Activated CD8-positive, alpha-beta memory T cell treated with anti-CD3 and anti-CD28 coated beads for 36 hours (primary cell): ENCODE measurements at places on chromosomes 3 and 15. TPM values are rescaled to one million over a fixed set of nuclear protein-coding genes. Genes with fewer than 3 reads are reported as not detected.

Gene AADAC
- not detected for total RNA-seq

Gene EPHB3
- not detected for total RNA-seq

Gene HIGD2B
- total RNA-seq: 0.32 TPM

Gene POLG
- total RNA-seq: 98.1 TPM

Gene SLC28A2
- not detected for total RNA-seq

Gene WDR93
- total RNA-seq: 0.11 TPM

Gene SAMMSON
- total RNA-seq: not detected

Gene ZMAT3
- total RNA-seq: 11.3 TPM

Gene HOMER2
- 8.6 TPM for total RNA-seq

Gene CD86
- 0.19 TPM for total RNA-seq

Gene RTP1
- total RNA-seq: not detected

Gene TAMM41
- total RNA-seq: 25.5 TPM

Gene TRH
- not detected for total RNA-seq

Gene THAP10
- total RNA-seq: 0.27 TPM

Gene CGNL1
- total RNA-seq: not detected

Gene ADAMTS17
- 1.4 TPM for total RNA-seq

Gene RPL14
- total RNA-seq: 2,812 TPM
